H9 (cell line): ENCODE measurements at places on chromosomes 2 and 18. TPM values are rescaled to one million over a fixed set of nuclear protein-coding genes. Genes with fewer than 3 reads are reported as not detected.

ILKAP gene
- total RNA-seq: 40.3 and 41.5 TPM in 2 replicates

FAM110C gene
- 3.4 and 3.6 TPM in 2 replicates for total RNA-seq

MGAT4A gene
- 3.3 and 3.5 TPM in 2 replicates for total RNA-seq

TCF7L1 gene
- 112 and 117 TPM in 2 replicates for total RNA-seq

ATOH8 gene
- 0.20 and 0.22 TPM in 2 replicates for total RNA-seq

NUP35 gene
- 53.6 and 53.7 TPM in 2 replicates for total RNA-seq

MYO5B gene
- total RNA-seq: 9.0 and 9.3 TPM in 2 replicates

SLC40A1 gene
- total RNA-seq: not detected in 2 replicates

TANC1 gene
- total RNA-seq: 2.5 TPM in 2 replicates

ANKRD53 gene
- total RNA-seq: 0.28 and 0.88 TPM in 2 replicates

LTBP1 gene
- total RNA-seq: 27.3 and 28.5 TPM in 2 replicates

NYAP2 gene
- not detected in 2 replicates for total RNA-seq

AUP1 gene
- total RNA-seq: 91.5 and 93.6 TPM in 2 replicates
